Transverse colon (tissue), 4 donors: ENCODE measurements at places on chromosomes 4 and X.

- no peak for DNase-seq
These were observed 12.9 kb upstream of the SPP1 start for GRCh38 chr4:87962398-87963146.

DNA sequence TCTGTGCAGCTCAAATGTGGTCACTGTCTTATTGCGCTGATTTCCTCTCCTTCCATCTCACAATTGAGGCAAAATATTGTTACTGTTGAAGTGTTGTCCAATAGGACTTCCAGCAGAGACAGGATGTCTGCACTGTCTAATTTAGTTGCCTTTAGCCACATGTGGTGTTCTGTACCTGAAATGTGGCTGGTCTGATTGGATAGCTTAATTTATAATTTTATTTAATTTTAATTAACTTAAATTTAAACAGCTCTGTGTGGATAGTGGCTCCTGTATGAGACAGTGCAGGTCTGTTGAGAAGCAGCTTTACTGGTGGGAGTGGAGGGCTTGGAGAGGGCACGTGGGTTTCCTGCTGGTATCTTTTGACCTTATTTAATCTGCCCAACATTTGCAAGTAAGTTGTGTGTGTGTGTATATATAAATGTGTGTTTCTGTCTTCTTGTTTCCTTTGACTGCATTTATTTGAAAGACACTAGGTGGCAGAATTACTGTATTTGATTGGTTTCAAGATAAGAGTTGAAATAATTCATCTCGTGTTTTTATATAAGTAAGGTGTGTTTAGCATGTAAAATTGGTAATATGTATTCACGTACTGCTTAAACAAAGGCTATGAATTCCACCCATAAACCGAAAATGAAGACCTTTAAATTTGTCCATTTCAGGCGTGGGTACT is 55.3 kb upstream of the MSANTD1 start:
- DNase-seq: no peak

DNA sequence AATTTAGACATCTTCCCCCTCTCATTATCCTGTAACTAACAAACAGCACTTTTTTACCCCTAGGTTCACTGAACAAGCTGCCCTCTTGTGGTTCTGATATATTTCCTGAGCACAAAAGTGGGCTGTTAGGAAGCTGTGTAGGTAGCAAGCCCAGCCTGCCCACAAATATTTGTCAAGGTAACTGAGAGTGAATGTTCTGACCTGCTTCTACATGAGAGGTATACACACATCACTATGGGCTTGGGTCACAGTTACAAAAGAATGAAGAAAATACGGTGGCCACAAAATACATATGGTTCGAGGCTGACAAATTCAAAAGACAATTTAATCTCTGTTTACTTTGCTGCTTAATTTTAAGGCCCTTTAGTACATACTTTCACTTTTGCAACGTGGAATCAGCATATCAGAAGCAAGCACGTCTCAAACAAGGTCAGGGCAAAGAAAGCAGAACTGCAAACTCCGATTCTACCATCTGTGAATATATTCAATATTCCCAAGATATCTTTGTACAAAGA is 78.7 kb downstream of the RBM47 start:
- DNase-seq: peak; percentile 34

GRCh38 chr4:131388277-131388676 is 1760.8 kb upstream of the PCDH10 start:
- no peak for DNase-seq

DNA sequence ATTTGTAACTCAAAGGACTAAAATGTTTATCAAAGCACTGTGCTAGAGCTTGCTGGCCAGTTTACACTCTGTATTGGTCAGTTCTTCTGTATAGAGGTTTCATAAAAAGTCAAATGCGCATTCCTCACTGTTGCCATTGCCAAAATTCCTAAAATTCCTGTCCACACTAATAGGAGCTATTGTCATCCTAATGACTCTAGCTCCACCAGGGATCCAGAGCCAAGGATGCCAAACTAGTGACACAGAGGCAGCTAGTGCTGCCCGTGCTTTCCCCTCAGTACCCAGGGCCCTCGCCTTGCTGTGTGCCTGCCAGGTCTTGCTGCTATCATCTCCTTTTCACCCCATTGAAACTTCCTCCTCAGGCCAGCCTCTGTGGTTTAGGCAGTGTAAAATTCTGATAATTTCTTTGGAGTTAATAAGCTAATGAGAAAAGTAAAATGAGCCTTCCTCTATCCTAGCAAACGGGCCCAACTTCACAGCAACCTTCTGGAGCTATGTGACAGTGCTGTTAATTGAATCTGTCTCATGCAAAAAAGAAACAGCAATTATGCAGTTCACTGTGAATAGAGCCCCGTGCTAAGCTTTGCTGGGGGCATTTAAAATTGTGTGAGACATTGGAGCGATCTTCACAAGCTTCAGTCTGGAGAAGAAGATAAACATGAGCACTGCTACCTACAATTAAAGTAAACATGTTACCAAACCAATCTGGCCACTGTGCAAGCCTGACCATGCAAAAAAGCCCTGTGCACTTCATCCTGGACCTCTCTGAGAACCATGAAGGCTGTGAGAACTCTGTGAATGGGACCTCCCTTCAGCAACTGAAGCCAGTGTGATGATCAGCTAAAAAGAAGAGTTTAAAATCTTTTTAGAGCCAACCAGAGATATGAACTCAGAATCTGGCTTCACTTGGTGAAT is 43.1 kb upstream of the FGF2 start:
- peak; percentile 21 for DNase-seq

DNA sequence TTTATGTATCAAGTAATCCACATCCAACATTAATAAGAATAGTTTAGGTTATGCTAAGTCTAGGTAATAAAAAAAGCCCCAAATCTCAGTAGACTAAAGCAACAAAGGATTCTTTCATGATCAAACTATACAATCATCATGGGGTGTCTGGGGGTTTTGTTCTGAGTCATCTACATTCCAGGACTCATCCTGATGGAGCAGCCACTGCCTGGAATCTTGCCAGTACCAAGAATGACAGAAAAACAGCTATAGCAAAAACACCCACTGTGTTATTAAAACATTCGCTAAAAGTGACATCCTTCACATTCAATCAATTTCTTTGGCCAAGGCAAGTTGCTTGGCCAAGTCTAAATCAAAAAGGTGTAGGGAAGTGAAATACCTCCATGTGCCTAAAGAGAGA is 3.9 kb upstream of the ARHGEF38 start:
- no peak for DNase-seq

GRCh38 chr4:38605181-38605752 is 58.7 kb upstream of the KLF3 start:
- DNase-seq: no peak

- no peak for DNase-seq
These were observed 103.7 kb upstream of the RAPGEF2 start for GRCh38 chr4:158999166-158999682.
